CD4-positive, CD25-positive, alpha-beta regulatory T cell (primary cell): ENCODE measurements at places on chromosomes 11 and 22. TPM values are rescaled to one million over a fixed set of nuclear protein-coding genes. Genes with fewer than 3 reads are reported as not detected.

DNA sequence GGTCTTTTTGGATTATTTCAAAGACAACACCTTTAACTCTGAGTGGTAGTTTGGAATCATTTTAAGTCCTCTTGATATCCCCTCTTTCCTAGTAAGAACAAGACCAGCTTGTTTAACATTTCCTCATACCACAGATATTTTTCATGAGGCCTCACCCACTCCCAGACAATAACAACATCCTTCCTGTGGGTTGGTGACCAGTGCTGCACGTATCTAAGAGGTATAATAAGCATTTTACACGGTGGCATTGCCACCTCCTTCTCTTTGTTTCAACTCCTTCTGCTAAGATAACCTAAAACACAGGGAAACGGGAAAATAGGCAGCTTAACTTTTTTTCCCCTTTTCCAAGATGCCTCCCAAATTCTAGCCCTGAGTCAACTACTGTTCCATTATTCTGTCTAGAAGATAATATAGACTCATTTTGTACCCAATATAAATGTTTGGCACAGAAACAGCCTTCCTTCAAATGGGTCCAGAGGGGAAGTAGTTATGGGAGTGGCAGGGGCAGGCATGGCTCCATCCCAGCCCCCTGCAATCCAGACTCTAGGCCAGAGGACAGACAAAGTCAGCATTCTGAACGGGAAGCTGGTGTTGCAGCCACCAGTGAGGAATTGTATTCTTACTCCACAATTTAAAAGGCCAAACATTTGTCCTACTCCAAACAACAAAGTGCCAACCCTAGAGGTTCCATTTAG is 28.5 kb downstream of the MAML2 start:
- no peak for DNase-seq

DNA sequence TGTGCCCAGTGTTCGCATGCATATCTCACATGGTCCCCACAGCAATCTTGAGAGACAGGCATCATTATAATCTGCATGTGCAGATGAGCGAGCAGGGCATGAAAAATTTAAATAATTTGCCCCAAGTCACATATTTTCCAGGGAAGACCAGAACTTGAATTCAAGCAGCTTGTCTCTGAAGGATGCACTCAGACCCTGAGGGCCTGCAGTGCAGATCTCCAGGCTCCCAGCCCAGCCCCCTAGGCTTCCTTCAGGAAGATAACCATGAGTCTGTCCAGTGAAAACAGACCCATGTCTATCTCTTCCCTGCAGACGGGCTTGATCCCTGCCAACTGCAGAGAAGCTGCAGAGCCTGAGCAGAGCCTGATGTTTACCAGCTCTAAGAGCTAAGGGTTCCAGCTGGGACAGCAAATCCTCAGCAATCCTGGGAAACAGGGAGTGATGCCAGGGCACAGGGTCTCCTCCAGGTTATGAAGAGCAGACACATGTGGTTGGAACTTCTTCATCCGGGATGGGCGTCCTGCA is 55.1 kb downstream of the NAV2 start:
- no peak for DNase-seq

- DNase-seq: no peak
Measured at GRCh38 chr11:3201677-3202181, 16.9 kb downstream of the MRGPRG start.

DNA sequence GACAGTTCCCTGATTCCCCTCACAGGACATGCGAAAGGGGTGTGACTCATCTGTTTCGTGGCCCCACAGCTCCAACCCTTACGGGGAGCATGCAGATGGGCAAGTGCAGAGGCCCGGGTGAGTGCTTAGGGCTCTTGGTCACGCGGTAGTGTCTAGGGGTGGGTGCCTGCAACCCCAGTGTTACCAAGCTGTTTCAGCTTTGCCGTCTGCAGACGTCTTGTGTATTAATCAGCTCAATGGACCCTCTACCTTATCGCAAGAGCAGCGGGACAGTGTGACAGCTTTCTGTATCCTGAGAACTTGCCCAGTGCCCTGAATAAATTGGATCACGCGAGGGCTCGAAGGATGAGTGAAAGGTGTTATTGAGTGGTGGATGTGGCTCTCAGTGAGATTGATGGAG is 816.4 kb upstream of the ANO3 start:
- no peak for DNase-seq

DNA sequence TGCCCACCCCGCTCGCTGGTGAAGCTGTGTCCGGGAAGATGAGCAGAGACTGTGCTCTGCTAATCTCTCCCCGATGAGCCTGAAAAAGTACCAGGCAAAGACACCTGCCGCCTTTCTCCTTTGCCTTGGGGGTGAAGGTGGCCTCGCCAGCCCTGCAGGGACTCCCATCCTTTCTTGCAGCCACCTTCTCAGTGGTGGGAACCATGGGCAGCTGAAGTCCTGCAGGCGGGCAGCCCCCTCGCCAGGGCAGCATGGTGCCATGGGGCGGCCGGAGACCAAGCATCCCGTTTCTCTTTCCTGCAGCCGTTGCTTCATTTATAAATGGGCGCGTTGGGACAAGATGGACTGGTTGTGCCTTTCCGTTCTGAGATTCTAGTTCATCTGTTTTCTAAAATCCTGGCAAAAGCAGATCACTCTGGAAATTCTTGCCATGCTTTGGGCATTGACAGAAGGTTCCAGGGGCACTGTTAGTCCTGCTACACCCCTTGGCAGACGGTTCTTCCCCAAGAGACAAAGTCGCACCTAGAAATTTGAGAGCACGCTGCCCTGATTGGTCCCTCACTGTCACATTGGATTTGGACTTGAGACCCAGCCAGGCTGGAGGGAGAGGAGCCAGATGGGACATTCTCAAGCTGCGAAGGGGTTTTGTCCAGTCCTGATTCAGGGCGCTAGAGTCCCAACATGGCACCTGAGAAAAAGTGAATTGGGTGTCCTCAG is 7.5 kb downstream of the CTTN start:
- no peak for DNase-seq

GRCh38 chr22:27094633-27095308 is 437.4 kb downstream of the MIAT start:
- DNase-seq: no peak

DNA sequence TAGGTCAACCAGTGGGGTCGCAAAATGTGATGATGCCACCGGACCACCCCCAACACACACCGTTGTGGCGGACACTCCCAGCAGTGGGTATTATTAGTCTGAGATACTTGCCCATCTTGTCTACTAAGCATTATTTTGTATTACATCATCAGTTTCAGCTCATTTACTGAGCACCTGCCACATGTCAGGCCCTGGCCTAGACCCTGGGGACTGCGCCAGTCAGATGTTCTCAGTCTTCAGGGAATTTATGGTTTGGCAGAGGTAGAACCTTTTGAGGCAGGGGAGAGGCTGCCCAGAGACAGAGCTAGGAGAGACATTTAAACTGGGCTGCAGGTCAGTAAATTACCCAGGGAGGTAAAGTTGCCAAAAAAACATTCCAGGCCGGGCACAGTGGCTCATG is 43.1 kb upstream of the GCAT start:
- DNase-seq: no peak

DNA sequence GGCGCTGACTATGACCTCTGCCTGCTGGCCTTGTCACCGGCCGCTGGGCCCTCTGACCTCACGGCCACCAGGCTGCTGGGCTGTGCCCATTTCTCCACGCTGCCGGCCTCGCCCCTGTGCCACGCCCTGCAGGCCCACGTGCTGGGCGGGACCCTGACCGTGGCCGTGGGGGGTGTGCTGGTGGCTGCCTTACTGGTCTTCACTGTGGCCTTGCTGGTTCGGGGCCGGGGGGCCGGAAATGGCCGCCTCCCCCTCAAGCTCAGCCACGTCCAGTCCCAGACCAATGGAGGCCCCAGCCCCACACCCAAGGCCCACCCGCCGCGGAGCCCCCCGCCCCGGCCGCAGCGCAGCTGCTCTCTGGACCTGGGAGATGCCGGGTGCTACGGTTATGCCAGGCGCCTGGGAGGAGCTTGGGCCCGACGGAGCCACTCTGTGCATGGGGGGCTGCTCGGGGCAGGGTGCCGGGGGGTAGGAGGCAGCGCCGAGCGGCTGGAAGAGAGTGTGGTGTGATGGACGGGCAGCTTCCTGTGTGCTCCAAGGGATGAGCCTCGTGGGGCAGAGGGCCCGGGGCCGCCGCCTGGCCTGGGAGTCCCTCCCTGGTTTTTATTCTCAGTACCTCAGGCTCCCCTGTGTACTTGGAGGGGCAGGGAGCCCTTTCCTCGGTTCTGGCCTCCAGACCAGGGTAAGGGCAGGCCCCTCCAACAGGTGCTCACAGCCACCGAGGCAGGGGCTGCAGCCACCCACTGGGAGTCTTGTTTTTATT is 3.0 kb downstream of the LRFN4 start:
- DNase-seq: no peak

- DNase-seq: no peak
Measured at GRCh38 chr11:113615098-113615497, 91.0 kb downstream of the TMPRSS5 start.

DNA sequence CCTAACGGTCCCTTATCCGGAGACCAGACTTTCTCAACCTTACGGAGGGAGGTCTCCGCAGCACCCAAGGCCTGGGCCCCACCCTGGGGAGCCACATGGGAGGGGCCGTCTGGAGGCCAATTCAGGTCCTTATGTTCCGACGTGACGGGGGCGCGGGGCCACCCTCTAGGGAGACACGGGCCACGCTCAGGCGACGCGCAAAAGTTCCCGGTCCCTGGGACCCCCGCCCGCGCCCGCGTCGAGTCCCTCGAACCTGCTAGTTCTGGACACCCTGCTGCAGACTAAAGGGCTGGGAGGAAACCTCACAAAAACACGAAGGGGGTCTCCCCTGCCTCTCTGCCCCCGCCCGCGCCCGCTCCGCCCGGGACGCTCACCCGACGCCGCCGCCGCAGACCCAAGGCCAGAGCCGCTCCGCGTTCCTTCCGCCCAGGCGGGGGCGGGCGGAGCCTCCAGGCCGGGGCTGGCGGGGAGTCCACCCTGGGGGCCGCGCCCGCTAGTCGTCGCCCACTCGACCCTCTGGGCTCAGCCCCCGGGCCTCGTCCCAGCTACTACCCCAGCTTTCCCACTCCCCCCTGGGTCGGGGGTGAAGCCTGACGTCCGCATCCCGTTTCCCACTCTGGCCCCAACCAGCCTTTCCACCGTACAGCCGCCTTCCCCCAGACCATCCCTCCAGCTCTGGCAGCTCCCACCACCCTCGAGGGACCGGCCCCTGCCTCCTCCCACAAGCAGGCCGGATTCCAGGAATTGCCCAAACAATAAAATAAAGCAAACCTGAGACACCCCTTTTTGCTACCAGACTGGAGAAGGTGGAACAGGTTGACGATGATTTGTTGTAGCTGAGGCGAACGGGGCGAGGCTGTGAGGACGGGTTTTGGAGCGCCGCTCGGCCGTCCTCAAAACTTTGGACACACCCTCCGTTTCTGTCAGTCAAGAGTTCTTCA is 2.7 kb downstream of the RNH1 start:
- no peak for DNase-seq

- no peak for DNase-seq
Measured at GRCh38 chr22:20951151-20951931, 15.7 kb upstream of the AIFM3 start.

DNA sequence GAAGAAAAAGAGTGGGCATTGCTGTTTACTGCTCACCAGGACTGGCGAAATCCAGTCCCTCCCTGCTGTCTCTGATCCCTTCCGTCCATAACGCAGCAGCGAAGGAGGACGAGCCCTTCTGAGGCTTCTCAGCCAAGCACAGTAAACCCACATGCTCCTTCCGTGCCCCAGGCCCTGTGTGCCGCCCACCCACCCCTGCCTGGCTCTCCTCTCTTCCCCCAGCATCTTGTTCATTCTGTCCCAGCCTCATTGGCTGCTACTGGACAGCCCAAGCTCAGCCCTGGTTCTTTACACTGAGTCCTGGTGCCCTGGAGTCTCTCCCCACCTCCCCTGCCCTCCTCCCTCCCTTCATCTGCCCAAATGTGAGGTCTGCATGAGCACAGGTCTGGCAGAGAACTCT is 559.7 kb downstream of the BRD1 start:
- no peak for DNase-seq

DNA sequence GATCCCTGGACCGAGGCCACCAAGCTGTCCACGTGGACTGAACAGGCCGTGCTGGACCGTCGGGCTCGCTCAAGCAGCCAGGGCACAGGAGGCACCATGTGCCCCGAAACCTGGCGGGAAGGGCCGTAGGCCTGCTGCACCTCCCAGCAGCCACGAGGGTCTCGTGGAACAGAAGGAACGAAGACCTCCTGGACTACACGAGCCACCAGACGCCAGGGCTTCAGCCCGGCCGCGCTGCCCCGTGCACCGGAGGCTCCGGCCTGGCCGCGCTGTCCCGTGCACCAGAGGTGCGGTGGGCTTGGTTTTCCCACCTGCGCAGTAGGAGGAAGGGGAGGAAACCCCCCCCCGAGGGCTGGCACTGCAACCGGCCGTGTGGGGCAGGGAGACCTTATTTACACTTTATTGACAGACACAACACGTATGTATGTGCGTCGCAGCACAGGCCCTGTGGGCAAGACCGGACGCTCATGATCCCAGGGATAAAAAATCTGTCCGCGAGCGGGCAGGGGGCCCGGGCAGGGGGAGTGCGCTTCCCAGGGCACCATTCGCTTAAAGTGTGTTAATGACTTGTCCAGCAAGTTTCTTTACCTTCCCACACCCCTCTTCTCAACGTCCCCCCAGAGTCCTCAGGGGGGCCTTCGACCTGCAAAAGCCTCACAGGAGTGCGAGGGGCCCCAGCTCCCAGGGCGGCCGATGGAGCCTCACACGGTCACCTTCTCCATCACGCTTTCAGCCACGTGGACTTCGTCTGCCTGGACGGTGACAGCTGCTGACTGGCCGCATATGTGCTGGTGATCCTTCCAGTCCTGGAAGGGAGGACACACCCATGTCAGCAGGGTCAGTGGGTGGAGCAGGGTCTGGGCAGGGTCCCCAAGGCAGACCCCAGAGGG is 7.0 kb downstream of the DRD4 start:
- no peak for DNase-seq

DNA sequence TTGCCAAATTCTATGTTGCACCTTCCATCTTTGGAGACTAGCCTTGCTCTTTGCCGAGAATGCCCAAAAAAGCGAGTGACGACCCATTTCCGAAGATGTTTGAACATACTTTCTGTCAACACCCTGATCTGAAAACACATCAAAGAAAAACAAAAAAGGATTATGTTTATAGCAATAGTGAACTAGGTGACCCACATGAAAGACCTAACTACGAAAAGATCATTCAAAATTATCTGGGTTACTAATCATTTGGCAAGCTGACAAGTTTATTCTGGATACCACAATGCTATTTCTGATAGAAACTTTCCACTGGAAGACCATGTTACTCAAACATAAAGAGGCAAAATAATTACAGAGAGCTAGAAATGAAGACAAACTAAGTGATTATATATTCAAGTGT is 27.0 kb downstream of the KCNJ1 start:
- peak; percentile 62 for DNase-seq

Gene ADM2
- 0.06 TPM for polyA plus RNA-seq

Gene OSBP2
- 0.95 TPM for polyA plus RNA-seq

Gene RTN4RL2
- polyA plus RNA-seq: 0.11 TPM

Gene TENM4
- not detected for polyA plus RNA-seq

Gene GRM5
- not detected for polyA plus RNA-seq
